Astrocyte of the spinal cord (primary cell): ENCODE measurements at places on chromosomes 4 and X.

GRCh38 chrX:104254442-104255115, at the start of gene ESX1:
ESX1 (minus strand) TSS chrX:104254933; CDS start chrX:104254849, 84 bp downstream.
- no peak for DNase-seq

DNA sequence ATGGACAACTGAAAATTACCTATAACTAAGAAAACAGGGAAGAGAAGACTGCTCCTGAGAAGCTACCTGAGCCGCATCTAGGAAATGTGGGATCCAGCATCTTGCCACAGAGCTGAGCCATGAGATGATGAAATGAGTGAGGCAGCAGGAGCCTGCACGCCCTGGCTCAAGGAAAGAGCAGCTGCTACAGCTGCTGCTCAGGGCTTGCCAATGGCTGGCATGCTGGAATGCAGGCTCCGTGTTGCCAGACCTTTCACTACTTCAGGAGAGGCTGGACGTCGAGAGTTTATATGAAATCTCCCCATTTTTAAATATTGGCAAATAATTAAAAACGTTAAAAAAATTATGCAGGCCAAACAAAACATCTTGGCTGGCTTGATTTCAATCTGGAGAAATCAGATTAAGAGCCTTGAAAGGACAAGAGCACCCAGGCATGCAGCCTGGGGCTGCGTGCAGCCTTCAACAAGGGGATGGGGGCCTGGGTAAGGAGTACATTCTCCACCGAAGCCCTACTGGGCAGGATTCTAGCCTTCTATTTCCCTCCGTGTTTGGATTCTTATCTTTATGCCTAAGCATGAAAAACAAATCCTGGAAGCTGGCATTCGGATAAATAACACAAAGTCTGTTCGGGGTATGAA, 227.6 kb downstream of the NR3C2 start:
- DNase-seq = no peak

GRCh38 chrX:115562480-115562847, 1.5 kb downstream of the PLS3 start:
- no peak for DNase-seq

GRCh38 chrX:64925480-64925879, 50.8 kb downstream of the ZC4H2 start:
- no peak for DNase-seq
